ENCODE measurements at places on chromosomes 7 and 10.
A peak's percentile ranks its signal among the peaks of the same experiment; 100 is the strongest.

- no peak for DNase-seq
Observed at GRCh38 chr7:83362871-83363550, 200.3 kb upstream of the PCLO start.

- DNase-seq, result no peak
Observed at GRCh38 chr7:1765336-1765735, 95.3 kb downstream of the ELFN1 start.

GRCh38 chr7:79458796-79459195 lies 5.3 kb upstream of the MAGI2 start:
- no peak for DNase-seq

- peak; percentile 69 for DNase-seq
Observed at GRCh38 chr10:44878706-44879530, 32.2 kb upstream of the TMEM72 start.

DNA sequence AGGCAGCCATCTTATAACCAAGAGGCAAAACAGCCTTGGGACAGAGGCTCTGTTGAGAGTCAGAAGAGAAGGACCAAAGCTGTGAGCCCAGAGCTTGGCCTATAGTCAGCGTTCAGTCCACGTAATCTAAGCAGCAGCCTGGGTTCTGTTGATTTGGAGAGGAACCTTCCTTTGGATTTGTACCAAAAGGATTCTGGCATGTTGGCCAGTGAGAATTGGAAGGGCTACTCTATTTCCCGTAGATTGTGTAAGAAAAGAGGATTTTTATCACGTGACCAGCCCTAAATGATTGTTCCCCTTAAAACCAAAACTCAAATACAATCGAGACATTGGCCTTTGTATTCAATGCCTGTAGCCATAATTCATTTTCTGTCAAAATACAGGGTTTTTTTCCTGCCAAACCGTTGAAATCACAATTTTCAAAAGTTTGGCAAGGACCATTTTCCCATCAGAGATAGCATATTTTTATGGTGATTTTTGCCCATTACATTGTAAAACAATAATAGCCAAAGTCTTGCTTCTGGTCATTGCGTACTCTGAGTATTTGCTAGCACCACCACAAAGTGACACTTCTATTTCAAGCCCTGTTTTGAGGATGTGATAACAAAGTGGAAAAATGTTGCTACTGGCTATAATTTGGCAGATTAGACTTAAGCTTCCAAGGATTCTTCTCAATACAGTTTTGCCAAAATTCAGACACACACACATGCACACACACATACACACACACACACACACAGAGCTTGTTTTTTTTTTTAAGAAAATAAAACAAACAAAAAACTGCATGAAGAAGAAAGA lies 23.1 kb upstream of the BMPER start:
- no peak for DNase-seq

DNA sequence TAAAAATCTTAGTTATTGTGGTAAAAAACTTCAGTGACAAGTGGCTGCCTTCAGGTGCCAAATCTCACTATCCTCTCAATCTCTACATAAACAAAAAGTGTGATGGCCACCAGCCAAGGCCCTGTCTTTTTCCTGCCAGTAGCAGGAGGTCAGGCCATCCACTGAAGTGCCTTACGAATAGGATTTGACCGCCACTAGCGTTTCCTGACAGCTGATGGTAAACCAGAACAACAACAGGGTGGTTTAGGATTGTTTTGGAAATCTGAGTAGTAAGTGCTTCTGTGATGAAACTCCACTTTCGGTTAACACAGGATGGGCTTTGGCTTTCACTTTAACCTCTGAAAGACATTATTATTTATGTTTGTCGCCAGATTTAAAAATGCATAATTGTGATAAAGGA lies 55.7 kb upstream of the OGDHL start:
- DNase-seq, result no peak

DNA sequence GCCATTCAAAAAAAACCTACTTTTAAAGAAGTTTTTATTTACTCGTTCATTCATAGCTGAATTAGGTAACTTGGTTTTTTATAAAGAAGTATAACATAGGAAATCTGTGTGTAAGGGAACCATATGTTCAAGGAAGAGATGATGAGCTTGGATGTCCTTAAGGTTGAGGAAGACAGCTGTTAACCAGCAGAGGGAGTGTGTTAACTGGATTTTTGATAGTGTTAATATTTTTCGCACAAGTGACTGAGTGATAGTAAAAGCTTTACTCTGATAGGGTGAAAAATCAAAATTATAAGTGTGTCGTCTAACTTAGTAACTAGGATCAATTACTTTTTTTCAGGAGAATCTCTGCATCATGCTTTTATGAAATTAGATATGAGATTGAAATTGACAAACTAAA lies 134.7 kb downstream of the ARL5B start:
- DNase-seq, result no peak

DNA sequence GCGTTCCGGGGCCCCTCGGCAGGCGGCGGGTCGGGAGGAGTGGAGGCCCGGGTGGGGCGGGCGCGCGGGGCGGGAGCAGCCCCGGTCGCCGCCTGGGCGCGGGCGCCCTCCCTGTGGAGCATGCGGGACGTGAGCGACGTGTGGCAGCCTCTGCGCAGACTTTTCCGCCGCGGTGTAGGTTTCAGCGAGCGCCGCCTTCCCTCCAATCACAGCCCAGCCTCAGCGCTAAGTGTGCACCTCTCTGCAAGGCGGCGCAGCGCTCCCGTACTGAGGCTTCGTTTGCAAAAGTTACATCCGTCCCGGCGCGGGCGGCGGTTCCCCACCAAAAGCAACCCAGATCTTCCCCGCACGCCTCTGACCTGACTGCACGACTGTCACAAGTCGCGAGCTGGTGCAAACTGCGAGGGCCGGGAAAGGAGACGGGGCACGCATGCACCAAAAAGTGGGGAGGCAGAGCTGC lies 1.2 kb upstream of the PFKFB3 start:
- peak; percentile 33 for DNase-seq

DNA sequence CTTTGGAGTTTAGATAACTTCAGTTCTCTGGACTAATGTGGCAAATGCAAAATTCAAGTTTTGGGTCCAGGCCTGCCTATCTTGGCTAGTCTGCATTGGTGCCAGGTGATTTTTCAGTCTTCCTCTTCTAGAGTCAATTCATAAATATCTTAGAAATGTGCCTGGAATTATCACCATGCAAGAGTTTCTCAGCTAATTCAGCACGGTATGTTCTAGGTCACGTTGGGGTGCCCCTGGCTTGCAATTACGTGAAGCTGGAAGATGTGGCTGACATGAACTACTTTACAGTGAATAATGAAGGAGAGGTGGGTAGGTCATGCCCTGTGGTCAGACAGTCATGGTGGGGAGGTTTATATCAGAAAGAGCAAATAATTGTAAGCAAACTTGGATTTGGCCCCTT lies 25.0 kb downstream of the ZDHHC6 start:
- DNase-seq, result no peak

DNA sequence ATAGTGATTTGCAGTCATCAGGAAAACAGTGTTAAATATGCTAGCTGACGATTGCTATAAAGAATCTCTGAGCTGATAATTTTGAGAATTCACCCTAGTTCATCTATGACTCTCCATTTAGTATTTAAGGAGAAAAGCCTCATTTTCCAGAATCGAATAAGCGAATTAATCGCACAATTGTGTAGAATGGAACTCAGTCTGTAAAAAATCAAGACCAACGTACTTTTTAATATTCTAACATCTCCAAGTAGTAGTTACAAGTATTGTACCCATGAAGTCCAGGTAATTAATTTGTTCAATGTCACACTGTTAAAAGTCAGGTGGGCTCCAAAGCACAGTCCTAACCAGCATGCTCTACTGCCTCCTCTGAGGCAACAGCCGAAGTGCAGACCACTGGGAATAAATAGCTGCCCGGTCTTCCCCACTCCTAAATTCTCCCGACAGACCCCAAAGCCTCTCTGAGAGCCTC lies 380 bp upstream of the AGBL3 start:
- DNase-seq, result no peak

Data from erythroblast (primary cell).